ENCODE measurements at places on chromosomes 1 and 21.

DNA sequence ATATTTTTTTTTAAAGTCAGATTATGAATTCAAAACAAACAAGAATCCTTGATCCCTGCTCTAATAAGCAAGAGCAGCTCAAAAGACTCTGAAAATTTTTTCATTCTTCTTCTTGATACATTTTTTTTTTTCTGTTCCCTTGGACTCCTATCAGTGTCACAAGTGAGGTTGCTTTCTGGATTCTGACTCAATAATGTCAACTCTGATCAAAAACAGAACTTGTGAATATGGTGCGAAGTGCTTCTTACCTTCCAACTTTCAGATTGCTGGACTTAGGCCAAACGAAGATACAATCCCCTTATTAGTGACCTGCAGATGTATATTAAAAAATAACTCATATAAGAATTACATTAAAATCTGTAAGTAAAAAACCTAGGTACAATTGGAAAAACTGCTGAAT, 136.1 kb downstream of the GPATCH2 start:
- DNase-seq: no peak

DNA sequence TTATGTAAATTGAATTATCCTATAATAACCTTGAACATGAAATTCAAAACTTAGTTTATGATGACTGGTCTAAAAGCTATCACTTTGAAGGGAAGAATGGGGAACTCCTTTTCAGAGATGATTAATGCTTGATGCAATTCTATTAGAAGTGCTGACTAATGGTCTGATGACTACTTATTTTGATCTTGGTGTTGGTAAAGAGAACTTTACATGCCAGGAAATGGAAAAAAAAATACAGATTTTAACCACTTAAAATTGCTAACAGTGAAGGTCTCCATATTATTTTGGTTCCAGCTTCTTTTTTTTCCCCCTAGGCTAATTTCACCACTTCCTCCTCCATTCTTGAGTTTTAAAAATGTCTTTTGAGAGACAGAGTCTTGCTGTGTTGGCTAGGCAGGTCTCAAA, 22.9 kb downstream of the S1PR1 start:
- peak; percentile 90 for DNase-seq

- DNase-seq: peak; percentile 63
These were observed 1.2 kb downstream of the CCNL2 start for GRCh38 chr1:1397839-1398523.

DNA sequence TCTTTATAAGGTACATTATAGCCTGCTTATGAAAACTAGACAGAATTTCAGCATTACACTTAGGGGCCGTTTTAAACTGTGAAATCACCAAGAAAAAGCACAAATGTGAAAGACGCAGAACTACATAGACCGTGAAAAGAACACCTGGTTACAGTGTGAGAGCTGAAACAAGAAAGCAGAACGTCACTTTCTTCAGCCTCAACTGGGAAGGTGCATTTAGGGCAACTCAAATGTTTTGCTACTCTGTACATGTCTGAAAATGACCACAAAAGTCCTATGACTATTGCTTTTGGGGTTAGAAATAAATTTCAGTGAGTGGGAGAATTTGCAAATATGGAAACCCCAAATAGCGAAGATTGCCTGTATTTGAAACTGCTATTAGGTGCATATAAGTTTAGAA, 268.7 kb downstream of the OLFM3 start:
- no peak for DNase-seq

- peak; percentile 26 for DNase-seq
These were observed 58.9 kb downstream of the RHOU start for GRCh38 chr1:228794173-228794572.

- DNase-seq: peak; percentile 56
These were observed 99.0 kb upstream of the C1orf105 start for GRCh38 chr1:172321451-172321850.

DNA sequence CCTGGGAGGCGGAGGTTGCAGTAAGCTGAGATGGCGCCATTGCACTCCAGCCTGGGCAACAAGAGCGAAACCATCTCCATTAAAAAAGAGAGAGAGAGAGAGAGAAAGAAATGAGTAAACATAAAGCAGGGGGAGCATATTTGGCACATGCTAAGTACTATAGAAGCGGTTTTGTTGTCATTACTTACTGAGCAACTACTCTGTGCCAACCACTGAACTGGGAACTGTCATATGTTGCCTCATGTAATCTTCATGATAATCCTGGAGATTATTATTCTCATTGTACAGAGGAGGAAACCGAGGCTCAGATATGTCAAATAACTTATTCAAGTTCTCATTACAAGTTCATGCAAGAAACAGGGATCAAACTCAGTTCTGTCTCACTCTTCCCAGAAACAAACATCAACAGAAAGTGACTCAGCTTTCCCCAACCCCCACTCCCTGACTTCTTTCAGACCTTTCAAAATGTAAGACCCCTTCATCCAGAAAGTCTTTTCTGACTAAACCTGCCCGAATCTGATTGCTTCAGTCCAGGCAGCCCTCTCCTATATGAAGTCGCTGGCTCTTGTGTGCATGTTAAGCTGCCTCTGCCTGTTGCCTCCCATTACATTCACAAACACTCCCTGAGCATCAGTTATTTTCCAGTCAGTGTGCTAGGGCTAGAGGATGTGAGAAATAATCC, 23.5 kb downstream of the LAMB3 start:
- no peak for DNase-seq

GRCh38 chr1:4980211-4980610, 325.8 kb downstream of the AJAP1 start:
- DNase-seq: no peak

GRCh38 chr21:37496972-37497371, 130.4 kb downstream of the DYRK1A start:
- DNase-seq: peak; percentile 33

Measured in fibroblast of pulmonary artery (primary cell).